ENCODE measurements at places on chromosomes 4 and X. TPM values are rescaled to one million over a fixed set of nuclear protein-coding genes. Genes with fewer than 3 reads are reported as not detected.

Gene XPNPEP2
- 3.6 TPM for polyA plus RNA-seq

Gene CSAG1
- not detected for polyA plus RNA-seq

Gene MAGEA2
- polyA plus RNA-seq: not detected

Gene RPS6KA6
- 3.8 TPM for polyA plus RNA-seq
